CD4-positive, alpha-beta T cell treated with Interleukin-12 subunit alpha and Interleukin-12 subunit beta, for 1 hour (primary cell): ENCODE measurements at places on chromosomes 6 and 20.
A peak's percentile ranks its signal among the peaks of the same experiment; 100 is the strongest.

DNA sequence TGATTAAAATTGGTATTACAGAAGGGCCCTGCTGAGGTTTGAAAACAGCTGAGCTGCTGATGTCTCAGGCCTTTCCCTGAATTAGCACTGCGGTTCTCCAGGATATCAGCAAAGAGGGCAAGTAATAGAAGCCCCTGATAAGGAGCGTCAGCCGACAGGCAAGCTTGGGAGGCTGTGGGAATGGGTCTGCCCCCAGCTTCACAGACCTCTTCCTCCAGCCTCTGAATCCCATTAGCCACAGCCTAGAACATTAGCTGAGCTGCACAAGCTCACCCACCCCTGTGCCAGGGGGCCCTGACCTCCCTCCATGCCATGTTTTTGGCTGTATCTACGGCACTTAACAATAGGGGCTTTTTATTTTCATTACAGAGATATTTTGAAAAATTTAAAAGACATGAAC, 59.9 kb downstream of the VAPB start:
- DNase-seq: no peak

GRCh38 chr6:51489133-51489532, 598.3 kb downstream of the PKHD1 start:
- no peak for DNase-seq

DNA sequence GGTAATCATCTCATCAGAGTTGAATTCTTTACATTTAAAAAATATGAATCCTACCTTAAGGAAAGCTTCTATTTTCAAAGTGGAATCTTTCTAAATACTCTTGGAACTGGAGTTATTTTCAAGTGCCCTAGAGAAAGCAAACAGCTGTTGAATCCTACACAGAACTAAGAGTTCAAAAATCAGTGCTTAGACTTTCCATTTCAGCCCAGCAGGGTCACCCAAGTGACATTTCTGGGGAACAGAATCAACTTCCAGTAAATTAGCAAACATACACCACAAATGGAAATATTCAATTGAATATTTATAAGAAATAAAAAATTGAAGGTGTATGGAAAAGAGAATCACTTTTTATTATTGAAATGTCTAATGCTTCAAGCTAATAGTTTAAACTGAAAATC, 427.7 kb upstream of the NOX3 start:
- DNase-seq: no peak

- DNase-seq: no peak
Observed at GRCh38 chr6:40320947-40321346, 266.2 kb downstream of the LRFN2 start.

GRCh38 chr6:28648035-28648877, 122.6 kb downstream of the GPX5 start:
- DNase-seq: peak; percentile 24

DNA sequence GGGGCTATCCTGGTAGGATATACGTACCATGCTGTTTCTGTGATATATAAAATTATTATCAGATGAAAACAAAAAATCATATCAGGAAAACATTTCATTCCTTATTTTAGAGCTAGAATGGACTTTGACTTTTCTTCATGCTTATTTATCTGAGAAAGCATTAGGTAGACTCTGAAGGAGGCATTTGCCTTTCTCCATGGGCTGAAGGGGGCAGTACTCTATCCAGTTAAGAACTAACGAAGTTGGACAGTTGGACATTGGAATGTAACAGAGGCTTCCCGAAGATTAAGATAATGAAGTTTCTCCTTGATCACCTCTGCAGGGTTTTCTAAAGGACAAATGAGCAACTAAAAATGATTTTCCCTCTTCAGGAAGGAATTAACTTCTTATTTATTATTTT, 233.9 kb downstream of the SAMD5 start:
- DNase-seq: no peak

GRCh38 chr20:39825950-39826349, 863.1 kb downstream of the MAFB start:
- DNase-seq: no peak

DNA sequence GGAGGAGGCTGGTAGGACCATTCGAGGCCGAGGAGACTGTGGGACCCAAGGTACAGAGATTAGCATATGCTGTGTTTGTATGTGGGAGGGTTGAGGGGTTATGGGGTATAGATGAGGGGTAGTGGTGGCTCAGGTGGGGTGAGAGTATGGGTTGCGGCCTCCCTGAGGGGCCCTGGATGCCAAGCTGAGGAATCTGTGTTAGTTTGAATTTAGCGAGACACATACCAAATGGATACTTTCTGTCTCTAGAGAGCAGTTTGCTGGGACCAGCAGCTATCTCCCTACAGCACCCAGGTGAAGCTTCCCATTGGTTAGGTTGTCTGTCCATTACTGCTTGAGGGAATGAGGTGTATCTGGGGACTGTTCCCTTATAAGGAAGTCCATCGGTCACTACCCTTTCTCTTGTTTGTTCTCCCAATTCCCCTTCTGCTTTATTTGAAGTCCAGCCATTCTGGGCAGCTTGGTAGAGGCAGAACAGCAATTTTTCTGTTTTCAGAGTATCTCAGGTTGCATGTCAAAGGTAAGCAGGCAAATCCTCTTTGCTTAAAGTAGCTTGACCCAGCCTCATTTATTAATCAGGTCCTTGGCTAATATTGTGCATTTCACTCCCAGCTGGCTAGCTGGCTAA, 15.2 kb downstream of the CHMP4B start:
- no peak for DNase-seq

- DNase-seq: no peak
Observed at GRCh38 chr6:85273046-85273445, 176.8 kb upstream of the NT5E start.

- DNase-seq: no peak
Observed at GRCh38 chr6:135869857-135870256, 18.4 kb downstream of the PDE7B start.

- DNase-seq: no peak
Observed at GRCh38 chr20:64010711-64011237, 25.2 kb upstream of the C20orf204 start.

DNA sequence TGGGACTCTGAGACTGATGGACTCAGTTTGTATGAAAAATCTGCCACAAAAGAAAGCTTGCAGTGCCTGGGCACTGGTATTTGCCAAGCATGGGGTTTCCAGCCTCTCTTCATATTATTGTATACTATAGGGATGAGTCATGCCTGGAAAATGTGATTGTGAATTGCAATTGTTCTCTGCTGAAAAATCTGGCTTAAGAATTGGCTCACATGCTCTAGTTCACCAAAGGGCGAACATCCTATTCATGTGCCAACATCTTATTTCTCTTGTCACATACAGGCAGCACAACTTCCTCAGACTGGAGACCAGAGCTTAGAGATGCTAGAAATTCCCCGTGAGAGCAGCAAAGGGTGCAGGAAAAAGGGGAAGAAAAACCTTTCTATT, 103.6 kb upstream of the KCNK16 start:
- DNase-seq: no peak

DNA sequence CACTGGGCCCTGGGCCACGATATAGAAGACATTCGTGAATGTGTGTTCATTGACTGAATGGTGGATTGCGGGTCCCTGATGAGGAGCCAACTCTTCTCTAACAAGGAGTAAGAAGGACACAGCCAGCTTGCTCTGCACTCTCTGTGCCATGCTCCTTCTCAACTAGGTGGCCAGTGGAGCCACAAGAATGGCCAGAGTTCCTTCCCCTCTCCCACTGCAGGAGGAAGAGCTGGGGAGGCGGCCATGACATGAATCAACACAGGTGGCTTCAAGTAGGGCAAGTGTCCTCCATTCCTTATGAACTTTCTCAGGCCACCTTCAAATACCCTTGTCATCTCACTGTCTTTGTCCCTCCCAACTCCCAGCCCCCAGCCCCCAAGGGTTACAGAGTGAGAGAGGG, 305.7 kb downstream of the KIF16B start:
- no peak for DNase-seq
